ENCODE measurements at places on chromosomes 13 and 19.

GRCh38 chr13:67367399-67367798 lies 137.3 kb upstream of the PCDH9 start:
- no peak for DNase-seq

DNA sequence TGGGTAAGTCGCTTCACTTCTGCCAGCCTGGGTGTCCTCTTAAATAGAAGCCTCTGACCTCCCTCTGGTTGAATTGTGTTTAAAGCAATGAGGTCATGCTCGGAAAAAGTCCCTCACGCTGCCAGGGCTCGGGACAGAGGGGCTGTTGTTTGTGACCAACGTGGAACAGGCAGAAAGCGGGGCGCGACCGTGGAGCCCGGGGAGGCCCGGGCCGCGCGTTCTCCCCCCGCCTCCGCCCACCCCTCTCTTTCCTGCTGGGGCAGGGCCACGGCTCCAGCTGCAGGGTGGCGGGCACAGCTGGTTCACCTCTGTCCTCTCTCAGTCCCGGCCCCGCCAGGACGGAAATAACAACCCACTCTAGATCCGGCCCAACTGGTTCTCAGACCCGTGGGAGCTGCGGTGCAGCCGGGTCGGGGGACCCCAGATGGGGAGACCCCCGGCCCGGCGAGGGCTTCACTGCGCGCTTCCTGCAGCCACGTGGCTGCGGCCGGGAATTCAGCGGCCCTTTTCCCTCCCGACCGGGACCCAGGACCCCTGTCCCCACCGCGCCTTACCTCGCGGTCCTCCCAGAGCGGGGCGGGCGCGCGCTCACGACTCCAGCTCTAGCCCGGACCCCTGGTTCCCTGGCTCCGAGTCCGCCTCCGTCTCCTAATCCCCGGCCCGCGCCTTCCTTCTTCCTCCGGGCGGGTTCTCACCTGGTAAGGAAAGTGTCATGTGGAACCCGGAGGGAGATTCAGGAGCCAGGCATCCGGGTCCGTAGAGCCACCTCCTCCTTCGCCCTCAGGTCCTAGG lies 1.9 kb downstream of the CDC42EP5 start:
- DNase-seq = no peak

DNA sequence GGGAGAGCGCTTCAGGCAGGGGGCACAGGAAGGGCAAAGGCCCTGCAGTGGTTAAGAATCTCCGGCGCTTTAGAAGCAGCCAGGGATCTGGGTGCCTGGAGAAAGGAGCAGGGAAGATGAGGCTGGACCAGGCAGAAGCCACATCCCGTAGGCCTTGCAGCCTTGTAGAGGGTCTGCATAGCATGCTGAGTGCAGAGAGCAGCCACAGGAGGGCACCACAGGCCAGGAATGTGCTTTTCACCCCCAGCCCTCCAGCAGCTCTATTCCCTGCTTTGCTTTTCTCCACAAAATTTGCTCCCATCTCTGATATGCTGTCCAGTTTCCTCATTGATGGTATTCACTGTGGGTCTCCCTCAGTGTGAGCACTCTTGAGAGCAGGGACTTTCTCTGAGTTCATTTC lies 5.7 kb downstream of the WDR62 start:
- DNase-seq = peak; percentile 51

GRCh38 chr19:52227196-52227940 lies 37.5 kb downstream of the PPP2R1A start:
- no peak for DNase-seq

DNA sequence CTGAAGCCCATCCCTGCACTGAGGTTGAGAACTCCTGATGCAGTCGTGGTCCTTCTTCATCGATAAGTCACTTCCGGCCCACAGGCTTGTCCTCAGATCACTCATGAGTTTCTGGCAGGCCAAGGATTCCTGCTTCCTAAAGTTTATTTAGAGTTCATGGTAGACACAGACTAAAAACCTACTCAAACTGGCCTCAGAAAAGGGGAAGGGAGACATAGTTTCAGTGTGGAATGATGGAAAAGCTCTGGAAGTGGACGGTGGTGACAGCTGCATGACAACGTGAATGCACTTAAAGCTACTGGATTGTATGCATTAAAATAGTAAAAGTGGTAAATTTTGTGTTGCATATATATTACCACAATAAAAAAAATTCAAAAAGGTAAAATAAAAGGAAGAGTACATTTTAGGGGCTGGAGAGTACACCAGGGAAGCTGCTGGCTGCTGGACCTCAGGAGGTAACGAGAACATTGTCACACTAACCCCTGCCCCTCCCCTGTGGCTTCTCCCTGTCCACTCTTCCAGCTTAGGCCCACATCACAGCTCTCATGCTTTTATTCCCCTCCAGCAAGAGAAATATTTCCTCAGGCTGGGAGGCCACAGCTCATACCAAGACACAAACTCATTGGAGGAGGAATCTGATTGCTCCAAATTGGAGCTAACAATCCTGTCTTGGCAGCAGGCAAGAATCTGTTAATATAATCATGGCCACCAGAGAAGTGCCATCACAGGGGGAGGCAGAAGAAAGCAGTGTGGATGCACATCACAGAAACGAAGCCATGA lies 741.0 kb downstream of the UQCRFS1 start:
- no peak for DNase-seq

GRCh38 chr13:37198629-37199028 lies 93.2 kb upstream of the CSNK1A1L start:
- no peak for DNase-seq

- no peak for DNase-seq
These were observed 72.2 kb downstream of the UFM1 start for GRCh38 chr13:38421590-38422560.

DNA sequence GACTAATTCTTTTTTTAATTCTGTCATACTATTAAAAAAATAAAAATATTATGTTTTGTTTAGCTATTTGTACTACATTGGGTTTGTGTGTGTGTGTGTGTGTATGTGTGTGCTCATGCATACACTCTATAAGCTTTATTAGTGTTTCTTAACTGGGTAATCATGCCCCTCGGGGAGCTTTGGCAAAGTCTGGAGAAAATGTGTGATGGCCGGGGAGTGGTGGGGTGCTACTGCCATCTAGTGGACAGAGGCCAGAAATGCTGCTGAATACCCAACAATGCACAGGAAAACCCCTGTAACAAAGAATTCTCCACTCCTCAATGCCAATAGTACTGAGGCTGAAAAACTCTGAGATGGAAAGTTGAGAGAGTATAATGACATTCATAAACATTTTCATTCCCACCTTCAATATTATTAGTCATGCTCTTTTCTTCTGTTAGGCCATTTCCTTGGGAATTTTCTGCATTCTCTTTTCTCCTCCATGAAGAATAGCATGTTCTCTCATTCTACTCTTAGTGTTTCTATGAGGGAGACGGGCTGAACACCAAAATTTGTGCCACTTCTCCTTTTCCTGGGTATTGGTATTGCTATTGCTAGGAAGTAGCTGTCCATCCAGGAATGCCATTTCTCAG lies 157.3 kb downstream of the DNAJC3 start:
- peak; percentile 62 for DNase-seq

GRCh38 chr13:42277618-42278276 lies 5.8 kb downstream of the AKAP11 start:
- no peak for DNase-seq

- DNase-seq = no peak
These were observed 96.8 kb upstream of the DOCK9 start for GRCh38 chr13:99074693-99075092.

GRCh38 chr13:92452840-92453239 lies 773.8 kb upstream of the GPC6 start:
- DNase-seq = no peak

DNA sequence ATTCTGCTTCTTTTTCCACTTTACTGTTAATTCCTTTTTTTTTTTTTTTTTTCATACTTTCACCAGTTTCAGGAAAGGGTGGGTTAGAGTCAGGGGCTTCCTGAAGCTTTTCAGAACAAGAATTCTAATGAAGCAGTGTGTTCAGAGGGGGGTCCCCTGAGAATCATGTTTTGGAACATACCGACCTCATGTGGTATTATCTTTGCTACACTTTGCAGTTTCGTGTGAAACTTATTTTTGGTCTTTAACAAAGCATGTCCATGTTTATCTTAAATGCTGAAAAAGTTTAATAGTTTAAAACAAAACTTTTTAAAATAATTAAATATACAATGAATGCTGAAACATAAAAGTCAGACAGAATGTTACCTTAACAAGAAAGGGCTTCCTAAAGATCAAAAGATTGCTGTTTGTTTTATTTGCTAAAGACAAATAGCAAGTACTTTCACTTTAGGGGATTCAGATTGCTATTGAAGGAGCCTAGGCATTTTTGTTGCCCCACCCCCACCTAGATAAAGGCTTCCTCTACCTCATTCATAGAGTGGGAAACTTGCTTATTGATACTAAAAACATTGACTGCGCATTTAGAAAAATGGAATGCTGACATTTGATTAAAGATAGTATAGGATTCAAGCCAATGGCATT lies 21.1 kb upstream of the POMP start:
- DNase-seq = no peak

DNA sequence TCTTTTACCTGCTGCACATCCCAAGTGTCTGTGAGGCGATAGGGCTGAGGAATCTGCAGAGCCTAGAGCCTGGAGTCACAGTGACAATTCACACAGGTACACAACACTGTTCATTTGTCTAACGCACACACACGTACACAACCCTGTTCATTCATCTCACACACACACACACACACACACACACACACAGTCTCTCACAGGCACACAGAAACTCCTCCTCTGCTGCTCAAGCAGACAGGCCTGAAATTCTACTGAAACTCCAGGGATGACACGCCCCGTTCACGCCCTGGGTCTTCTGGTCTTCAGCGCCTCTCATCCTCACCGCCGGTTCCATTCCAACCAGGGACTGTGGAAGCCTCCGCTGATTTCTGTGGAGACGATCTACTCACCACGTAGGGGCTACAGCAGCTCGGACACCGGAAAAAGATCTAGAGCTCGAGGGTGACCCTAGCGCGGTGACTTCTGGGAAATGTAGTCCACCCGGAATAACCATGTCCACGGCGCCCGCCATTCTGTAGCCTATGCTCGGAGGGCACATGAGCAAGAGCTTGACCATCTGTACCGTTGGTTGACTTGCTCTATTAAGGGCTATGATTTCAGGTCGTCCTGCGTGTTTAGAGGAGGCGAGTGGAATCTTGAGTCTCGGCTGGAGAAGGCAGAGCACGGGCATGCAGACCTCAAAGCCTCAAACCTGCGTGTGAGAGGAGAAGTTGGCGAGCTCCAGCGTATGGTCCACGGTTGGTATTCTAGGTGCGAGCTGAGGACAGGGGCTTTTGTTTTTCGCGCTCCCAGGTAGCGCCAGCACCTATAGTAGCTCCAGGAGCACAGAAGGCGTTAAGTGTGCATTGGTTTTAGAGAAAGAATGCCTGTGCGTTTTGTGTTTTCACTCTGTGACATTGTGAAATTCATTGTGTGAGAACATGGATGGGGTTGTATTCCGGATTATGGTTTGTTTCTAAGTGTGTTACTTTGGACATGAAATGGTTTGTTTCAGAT lies 33.4 kb downstream of the ZNF45 start:
- peak; percentile 54 for DNase-seq

DNA sequence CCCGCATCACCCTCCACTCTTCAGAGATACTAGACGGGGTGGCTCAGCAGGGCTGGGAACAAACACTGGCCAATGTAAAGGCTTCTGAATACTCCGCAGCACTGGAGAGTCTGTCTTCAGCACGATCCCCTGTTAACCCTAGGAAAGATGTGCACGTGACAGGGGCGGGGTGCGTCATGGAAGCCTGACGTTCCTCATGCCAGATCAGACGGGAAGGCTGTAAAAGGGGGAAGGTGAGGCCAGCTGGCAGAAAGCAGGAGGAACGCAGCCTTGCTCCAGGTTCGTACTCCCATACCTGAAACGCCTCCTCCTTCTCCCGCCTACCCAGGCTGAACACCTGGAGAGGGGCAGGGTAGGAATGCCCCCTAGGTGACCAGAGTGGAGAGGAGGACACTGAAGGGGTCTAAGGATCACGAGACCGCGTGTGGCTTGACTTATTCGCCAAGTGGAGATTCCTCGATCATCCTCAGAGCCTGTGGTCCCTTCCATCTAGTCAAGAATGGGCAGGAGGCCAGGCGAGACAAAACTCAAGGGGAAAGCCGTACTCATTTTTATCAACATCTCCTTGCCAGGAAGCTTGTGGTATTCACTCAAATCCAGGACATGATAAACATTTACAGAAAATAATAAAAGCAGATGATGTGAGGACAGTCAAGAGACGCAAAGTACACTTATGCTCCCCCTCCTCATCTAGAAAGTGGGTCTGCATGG lies 18.2 kb upstream of the FFAR2 start:
- DNase-seq = no peak

DNA sequence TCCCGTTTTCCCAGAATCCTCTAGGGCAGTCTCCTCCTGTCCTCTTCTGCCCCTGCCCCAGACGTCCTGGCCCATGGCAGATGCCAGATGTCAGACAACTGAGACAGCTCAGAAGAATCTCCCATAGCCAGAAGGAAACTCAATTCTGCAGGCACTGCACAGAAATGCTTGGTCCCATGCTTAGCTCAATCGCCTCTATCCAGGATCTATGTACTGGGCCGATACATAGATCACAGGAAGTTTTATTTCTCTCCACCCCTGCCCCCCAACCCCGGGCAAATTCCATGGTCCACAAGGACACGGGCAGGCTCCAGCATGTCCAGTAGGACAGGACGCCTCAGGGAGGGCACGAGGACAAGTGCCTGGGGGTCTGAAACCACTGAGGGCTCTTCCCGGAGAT lies 4.8 kb downstream of the MBD3 start:
- DNase-seq = no peak

DNA sequence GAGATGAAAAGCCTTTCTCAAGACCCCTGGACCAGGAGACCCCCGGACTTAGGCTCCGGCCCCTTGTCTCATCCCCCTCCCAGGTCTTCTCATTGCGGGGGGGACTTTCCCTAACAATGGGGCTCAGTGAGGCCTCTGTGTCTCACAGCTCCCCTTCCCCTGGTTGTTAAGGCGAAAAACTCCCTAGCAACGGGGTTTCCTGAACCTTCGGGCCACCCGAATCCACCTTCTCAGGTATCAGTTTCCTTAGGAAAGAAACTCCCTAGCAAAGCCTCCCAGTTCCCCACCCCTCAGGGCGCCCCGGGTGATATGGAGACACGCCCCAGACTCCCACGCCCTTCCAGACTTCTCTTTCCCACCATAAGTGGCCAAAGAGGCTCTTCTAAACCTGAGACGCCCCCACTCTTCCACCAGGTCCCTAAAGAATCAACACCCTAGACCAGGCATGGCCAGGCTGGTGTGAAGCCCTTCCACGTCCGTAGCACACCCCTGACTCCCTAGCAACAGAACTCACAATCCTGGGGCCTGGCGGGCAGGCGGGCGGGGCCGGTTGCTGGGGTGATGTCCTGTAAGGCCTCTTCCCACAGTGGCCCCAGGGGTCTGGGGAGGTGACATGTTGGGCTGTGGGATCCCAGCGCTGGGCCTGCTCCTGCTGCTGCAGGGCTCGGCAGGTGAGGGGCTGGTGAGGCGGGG lies at the start of gene TMEM190:
TMEM190 (plus strand) TSS at position 586 of the 693 bp plus-strand sequence; CDS start at position 614, 28 bp downstream.
- no peak for DNase-seq

GRCh38 chr13:20713014-20713376 lies 9.5 kb downstream of the IL17D start:
- DNase-seq = no peak

- DNase-seq = peak; percentile 88
These were observed 1.2 kb downstream of the RABAC1 start for GRCh38 chr19:41957838-41958366.
